NCI-H774 (cell line): ENCODE measurements at places on chromosomes 1 and 21.

GRCh38 chr1:93614986-93615581 lies 66.6 kb downstream of the BCAR3 start:
- no peak for DNase-seq

DNA sequence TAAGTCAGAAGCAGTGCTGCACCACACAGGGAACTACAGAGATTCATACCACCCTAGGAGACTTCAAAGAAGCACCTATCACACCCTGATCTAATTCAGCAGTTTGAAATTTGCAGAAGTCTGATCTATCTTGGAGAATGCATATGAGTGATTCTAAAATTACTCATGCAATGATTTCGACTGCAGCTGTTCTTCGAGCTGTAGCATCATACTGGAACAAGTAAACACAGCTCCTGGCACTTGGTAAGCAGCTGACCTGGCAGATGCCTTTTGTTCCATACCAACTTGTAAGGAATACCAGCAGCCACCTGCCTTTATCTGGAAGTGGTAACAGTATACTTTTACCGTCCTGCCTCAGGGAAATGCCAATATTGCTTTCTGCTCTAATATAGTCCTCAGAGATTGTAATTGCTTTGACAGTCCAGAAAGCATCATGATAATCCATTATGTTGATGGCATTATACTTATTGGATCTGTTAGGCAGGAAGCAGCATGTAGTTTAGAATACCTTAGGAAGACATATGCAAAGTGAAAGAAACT lies 25.7 kb downstream of the AADACL4 start:
- no peak for DNase-seq

GRCh38 chr21:14877581-14878228 lies 187.1 kb downstream of the NRIP1 start:
- DNase-seq, result no peak

DNA sequence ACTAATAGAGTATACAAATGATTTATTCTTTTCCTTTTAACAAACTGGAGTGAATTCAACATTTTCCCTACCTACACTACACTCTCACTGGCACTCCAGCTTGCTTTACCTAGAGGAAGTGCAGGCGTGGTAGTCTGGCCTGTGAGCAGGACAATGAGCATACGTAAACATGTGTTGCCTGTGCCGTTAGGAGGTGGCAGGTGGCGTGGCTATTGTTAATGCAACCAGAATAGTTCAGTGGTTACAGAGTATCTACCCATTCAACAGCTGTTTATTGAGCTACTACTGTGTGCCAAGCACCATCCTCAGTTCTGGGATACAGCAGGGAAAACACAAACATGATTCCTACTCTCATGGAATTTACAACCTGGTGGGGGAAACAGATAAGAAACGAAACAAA lies 299.7 kb upstream of the KAZN start:
- DNase-seq, result no peak
